ENCODE measurements at places on chromosomes 5 and 9.

DNA sequence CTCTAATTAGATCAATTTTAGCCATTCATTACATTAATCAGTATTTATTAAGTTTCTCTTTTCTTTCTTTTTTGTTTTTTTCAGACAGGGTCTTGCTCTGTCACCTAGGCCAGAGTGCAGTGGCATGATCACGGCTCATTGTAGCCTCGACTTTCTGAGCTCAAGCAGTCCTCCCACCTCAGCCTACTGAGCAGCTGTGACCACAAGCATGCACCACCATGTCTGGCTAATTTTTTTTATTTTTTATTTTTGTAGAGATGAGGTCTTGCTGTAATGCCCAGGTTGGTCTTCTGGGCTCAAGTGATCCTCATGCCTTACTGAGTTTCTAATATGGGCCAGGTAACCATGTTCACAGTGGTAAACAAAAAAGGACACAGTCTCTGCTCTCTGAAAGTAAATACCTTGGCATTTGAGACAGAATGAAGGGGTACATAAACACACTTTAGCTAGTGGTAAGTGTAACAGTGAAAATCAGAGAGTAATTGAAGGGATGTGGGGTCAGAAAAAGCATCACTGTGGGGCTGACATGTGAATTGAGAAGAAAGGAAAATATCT is 336.3 kb downstream of the ADGRV1 start:
- DNase-seq, result no peak

GRCh38 chr5:36631154-36631553 is 24.7 kb downstream of the SLC1A3 start:
- no peak for DNase-seq

GRCh38 chr9:136700959-136701667 is 11.3 kb upstream of the DIPK1B start:
- DNase-seq, result no peak

DNA sequence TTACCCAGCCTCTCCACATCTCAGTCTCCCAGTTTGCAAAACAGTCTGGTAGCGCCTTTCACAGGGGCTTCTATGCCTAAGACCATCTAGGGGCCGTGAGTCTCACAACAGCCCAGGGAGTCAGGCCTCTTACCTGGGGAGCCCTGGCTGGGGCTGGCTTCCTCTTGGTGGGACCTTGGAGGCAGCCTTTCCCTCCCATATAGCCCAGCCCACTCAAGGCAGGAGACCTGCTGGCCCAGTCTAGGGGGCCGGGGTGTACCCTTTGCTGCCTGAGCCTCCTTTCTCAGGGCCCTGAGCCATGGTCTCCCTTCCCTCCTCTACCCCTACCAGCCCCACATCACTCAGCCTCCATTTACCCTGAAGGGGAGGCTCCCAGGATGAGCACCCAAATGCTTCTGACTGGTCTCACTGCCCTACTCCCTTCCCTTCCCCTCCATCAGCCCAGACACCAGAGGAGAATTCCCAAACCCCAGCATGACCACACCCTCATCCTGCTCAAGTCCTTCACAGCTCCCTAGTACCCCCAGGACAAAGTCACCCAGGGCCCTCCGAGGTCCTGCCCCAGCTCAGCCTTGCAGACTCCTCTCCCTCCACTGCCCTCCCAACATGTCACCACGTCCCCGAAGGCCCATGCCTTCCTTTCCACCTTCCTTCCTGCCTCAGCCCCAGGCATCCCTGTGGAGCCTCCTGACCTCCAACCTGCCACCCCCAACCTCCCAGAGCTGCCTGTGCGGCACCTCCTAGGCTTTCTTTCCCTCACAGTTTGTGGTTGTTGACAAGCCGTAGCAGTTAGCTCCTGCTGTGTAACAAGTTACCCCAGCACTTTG is 55.3 kb downstream of the BARX1 start:
- no peak for DNase-seq
